ENCODE measurements at places on chromosomes 3 and 15.
A peak's percentile ranks its signal among the peaks of the same experiment; 100 is the strongest.

- DNase-seq = no peak
Measured at GRCh38 chr3:146256851-146257486, 6.1 kb upstream of the PLSCR4 start.

- DNase-seq = no peak
Measured at GRCh38 chr3:179488213-179488612, 36.9 kb upstream of the GNB4 start.

- DNase-seq = no peak
Measured at GRCh38 chr3:123778991-123779622, 105.0 kb downstream of the MYLK start.

DNA sequence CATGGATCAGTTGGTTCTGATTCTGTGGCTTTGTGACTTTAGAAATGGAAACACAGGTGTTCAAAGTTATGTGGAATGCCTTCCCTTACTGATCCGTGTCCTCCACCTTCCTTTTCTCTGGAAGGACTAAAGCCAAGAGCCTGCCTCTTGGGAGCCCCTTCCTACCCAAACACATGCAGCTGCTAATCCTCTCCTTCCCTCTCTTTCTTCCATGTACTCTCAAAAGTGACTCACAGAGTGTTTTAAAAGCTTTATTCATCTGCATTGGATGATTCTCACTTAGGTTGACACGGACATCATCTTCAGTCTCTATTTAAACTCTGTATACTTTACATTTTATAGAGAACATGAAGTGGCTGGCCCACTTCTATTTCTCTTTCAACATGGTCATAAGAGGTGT is 856.5 kb upstream of the ARPP21 start:
- DNase-seq = no peak

GRCh38 chr3:172259726-172260248 is 188.5 kb downstream of the GHSR start:
- no peak for DNase-seq

DNA sequence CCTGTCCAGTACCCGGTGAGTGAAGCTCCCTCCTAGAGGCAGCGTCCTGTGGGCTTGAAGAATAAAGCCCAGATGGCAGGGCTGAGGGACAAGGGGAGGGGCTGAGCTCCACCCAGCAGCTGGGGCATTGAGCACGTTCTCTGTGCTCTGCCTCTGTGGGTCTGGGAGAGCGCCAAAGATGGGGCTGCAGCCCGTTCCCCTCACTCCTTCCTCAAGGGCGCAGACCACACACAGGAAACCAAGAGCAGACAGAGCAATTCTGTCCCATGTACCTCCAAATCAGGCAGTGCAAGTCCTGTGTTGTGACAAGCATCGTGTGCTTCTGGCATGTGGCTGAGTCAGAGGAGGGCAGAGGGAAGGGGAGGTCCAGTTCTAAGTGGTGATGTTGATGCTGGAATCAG is 15.7 kb upstream of the KIF23 start:
- no peak for DNase-seq

DNA sequence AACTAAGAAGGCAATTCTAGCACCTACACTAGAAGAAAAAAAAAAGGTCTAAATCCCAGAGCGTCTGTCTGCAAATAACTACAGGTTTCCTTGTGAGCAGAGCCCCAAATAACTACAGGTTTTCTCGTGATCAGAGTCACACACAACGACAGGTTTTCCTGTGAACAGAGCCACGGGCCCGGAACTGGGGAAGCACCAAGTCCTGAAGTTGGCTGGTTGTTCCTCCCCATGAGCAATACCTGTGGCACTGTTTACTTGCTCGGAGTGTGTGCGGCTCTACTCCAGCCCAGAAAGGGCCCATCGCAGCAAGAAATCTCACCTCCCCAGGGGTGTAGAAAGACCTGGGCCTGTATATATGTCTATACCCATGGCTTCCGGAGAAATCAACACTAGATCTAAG is 644 bp upstream of the MASP1 start:
- no peak for DNase-seq

GRCh38 chr3:2921903-2922302 is 188.3 kb downstream of the IL5RA start:
- DNase-seq = peak; percentile 45

- no peak for DNase-seq
Measured at GRCh38 chr15:78950902-78951840, 6.3 kb upstream of the CTSH start.

- DNase-seq = no peak
Measured at GRCh38 chr3:63918321-63918720, 6.1 kb upstream of the SCAANT1 start.

DNA sequence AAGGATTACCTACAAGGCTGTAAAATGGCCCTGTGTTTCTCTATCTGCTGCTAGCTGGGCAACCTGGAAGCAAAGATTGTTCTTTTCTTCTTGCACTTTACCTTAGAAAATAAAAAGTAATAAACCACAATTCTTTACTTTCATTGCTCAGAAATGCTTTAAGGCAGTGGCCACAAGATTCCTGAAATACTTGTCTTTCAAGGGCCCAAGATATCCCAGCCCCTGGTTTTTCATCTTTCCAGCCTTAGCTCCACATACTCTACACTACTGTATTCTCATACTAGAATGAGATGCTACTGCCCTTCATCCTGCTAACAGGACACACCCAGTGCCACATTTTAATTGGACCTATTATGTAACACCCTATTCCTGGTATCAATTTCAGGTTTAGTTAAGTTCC is 78.9 kb downstream of the GTF2E1 start:
- no peak for DNase-seq

DNA sequence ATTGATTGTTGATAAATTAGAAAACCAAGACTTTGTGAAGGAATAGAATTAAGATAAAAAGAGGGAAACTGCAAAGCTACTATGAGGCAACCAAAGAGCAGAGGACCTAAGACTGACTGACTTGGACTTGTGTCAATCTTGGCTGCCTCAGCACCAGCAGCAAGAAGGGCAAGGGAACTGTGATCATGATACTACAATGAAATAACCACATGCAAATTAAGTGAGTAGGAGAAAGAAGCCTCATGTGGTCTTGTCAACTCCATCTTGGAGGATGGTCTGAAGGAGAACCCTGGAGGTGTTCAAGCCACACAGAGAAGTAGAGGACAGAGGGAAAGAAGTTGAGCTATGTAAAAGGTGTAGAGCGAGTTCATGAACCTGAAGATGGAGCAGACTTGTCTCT is 47.3 kb upstream of the THRB start:
- no peak for DNase-seq

DNA sequence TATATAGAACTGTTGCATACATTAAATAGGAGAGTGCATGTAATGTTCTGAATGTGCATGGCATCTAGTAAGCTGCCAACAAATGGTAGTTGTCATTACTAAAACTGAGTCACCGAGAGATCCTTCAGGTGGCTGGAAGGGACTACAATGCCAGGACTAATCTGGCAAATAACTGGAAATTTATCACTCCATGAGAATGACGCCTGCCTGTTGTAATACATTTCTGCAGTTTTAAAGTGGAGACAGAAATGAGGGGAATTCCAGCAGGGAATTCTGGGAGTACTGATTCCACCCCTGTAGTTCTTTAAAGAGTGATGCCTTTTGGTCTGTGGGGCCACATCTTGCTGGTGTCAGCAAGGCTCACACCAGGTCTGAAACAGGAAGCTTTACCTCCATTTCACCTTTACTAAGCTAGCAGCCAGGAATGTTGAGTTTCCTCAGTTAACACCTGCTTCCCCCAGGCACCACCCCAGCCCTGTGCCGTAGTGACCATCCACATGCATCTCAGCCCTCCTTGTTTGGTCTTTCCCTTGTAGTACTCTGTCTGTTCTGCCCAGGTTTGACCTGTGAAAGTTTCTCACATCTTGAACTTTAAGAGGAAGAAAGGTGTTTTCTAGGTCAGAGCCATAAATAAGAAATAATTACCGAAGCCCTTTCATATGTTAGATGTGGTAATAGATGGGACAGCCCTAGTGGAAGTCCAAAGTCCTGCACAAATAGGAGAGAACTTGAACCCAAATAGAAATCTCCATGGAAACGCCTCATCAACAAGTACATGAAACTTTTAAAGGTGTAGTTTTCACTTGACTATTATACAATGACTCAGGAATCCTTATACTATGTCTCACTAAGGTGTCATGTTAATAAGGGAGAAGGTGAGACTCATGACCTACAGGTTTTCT is 56.7 kb upstream of the LMOD3 start:
- no peak for DNase-seq

GRCh38 chr3:30982416-30983075 is 88.1 kb upstream of the GADL1 start:
- no peak for DNase-seq

DNA sequence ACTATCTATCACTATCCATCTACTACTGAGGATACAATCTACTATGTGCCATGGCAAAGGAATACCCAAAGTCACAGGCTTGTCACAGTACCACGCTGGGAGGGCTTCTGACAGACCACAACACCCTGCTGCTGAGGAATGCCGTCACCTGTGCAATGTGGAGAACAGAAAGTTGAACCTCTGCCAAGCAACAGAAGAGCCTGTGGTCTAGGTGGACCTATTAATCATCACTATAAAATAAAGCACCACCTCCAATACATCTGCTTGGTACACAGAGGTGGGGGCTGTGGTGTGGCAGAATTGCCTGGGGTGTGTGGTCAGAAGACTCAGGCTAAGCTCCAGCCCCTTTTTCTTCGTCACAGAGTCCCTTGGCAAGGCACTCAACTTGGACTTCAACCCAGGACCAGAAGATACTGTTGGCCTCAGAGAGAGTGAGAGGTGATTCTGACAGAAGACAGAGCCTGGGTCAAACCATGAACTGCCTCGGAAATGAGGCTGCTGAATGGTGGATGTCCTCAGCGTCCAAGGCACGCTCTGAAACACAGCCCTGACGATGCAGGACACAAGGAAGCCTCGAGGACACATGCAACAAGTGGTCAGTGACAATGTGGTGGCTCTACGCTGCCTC is 189.4 kb upstream of the CHRNA7 start:
- no peak for DNase-seq

DNA sequence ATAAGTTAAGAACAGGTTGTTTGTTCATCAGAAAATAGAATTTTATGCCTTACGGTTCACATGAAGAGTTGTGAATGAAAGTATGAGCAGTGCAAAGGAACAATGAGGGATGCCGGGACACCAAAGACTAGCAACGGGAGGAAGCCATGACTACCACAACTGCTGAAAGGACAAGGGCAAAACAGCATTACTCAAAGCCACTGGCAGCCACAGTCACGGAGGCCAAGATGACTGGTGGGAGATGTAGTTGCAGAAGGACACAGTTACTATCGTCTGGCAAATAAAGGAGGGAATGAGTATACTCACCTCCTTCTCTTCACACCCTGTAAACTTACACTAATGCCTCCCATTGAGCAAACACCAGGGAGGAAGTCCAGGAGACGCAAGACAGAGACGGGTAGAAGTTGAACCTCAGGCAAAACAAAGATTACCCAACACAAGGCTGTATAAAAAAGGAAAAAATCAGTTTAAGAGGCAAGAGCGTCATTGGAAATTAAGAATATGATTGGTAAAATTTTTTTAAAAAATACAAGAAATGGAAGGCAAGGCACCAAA is 675.5 kb downstream of the FHIT start:
- DNase-seq = no peak

GRCh38 chr3:125647318-125648014 is 52.2 kb upstream of the OSBPL11 start:
- no peak for DNase-seq

DNA sequence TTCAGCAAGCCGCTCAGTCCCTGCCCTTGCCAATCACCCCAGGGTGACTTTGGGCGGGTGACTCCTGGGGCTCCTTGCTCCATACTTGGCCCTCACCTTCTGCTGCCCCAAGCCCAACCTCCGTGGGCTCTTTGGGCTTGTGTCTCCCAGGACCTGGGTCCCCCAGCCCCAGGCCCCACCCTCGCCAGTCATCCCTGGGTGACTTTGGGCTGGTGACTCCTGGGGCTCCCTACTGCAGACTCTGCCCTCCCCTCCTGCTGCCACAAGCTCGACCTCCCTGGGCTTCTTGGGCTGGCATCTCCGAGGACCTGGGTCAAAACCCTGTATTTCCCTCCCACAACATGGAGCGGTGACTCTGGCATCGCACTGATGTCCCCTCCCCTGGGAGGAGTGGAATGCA is 151.5 kb downstream of the GOLGA6L4 start:
- no peak for DNase-seq

- DNase-seq = no peak
Measured at GRCh38 chr3:189687475-189687874, 56.3 kb downstream of the TP63 start.

DNA sequence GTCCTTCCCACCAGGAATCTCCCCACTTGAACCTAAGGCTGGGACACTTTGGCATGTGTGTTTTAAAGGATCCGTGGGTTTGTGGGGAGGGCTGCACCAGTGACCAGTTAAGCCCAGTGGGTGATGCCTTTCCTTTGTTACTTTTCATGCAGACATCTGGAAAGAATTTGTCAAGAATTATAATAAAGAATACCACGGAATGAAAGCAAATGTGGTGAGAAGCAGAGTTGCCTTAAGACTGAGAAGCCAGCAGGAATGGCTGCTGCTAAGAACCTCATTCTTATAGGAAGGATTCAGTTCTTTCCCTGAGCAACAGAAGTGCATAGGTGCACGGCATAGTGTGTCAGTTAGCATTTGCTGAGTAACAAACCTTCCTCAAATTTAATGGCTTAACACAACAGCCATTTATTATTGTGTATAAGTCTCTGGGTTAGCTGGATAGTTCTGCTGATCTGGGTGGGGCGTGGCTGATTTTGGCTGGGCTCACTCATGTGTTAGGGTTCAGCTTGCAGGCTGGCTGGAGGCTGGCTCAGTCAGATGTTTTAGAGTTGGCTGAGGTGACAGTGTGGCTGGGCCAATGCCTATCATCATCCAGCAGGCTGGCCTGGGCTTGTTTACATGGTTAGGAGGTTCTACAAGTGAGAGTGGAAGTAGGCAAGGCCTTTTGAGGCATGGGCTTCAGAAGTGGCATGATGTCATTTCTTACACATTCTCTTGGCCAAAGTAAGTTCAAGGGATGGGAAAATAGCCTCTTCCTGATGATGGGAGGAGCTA is 262.7 kb upstream of the CTDSPL start:
- no peak for DNase-seq

DNA sequence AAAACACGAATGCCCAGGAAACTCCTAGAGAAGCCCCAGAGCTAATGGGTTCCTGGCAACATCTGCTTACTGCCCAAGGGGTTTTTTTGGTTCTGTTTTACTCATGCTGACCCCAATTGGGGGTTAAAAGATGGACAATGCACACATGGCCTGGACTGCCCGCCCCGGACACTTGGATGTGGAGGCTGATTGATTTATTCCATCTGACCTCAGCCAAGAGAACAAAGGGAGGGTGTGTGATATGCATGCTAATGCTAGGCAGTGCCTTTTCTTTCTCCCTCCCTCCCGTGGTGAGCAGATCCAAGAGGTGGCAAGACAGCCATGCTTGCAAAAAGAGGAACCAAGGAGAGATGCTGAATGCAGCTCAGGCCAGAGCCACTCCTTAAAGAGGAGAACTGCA is 3.3 kb upstream of the LRTM1 start:
- no peak for DNase-seq

- no peak for DNase-seq
Measured at GRCh38 chr3:69542805-69543429, 157.0 kb upstream of the FRMD4B start.

- no peak for DNase-seq
Measured at GRCh38 chr15:66138892-66139590, 114.5 kb downstream of the MEGF11 start.
